Stimulated activated CD4-positive, alpha-beta T cell treated with anti-CD3 and anti-CD28 coated beads, Interleukin-15, amount 100 ng/mL, for 1 hour (primary cell): ENCODE measurements at places on chromosomes 1 and 21.

GRCh38 chr21:34009193-34009592 lies 64.2 kb upstream of the MRPS6 start:
- DNase-seq, result no peak

DNA sequence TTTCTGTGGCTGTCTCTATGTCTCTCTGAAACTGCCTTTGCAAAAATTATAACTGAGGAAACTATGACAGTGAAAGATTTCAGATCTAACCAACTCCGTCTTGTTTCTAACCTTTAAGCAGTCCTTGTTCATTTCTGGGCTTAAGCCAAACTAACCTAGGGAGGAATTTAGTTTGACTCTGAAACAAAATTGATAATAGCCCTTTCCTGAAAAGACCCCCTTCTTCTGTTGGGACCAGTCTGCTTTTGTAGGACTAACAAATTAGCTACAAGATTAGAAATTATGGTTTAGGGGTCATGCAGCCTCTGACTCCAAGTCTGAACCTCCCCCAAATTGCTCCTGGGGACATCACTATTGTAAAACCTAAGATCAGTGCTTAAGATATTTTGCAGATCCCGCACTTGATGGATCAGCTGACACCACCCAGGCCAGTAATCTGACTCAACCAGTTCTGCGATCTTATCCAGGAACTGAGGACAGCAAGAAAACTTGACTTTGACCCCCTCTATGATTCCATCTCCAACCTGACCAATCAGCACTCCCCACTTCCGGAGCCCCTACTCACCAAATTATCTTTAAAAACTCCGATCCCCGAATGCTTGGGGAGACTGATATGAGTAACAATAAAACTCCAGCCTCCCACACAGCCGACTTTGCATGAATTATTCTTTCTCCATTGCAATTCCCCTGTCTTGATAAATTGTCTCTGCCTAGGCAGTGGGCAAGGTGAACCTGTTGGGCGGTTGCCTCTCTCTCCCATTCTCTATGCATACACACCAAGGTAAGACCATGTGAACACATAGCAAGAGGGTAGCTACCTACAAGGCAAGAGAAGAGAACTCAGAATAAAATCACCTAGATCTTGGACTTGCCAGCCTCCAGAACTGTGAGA lies 11.1 kb upstream of the TRIM63 start:
- DNase-seq, result no peak

DNA sequence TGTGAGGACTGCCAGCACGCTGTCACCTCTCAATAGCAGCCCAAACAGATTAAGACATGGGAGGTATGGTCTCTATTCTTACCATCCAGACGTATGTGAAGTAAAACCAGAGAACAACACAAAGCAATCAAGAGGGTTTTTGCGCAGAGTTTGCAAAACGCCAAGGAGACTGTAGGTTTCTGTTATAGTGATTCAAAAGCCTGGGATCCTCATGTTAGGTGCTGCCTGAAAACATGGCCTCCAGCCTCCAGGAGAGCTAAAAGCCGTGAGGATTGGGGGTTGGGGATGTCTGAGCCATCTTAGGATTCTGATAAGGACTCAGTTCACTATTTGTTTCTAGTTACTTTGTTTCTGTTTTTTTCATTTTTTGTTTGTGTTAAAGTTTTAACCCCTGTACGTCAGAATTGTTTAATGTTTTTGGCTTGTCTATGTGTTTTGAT lies 4.2 kb upstream of the CCT8 start:
- DNase-seq, result no peak

- DNase-seq, result no peak
Observed at GRCh38 chr1:22793647-22794046, 83.0 kb downstream of the EPHB2 start.

GRCh38 chr1:7929637-7930036 lies 11.0 kb downstream of the TNFRSF9 start:
- DNase-seq, result no peak

- DNase-seq, result no peak
Observed at GRCh38 chr1:172322219-172323061, 98.0 kb upstream of the C1orf105 start.

DNA sequence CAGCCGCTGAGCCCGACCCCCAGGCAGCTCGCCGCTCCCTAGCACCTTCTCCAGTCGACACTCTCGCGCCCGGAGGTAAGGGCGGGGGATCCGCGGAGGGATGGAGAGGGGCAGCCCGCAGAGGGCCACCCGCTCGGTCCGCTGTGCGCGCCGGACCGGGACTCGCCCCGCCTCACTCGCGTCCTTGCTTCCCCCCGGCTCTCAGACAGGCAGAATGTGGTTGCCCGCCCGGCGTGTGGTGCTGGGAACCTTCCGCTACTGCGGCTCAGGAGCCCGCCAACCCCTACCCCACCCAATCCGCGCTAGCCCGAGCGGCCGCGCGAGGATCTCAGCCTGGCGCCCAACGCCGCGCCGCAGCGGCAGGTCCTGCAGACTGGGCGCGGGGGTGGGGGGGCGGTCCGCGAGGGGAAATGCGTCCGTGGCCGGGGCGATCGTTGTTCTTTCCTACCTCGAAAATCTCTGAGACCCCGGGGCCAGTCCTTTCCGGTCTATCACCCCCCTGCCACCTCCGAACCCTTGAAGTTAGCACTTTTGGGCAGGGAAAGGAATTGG lies 404 bp downstream of the LRRC8C start:
- DNase-seq, result peak; percentile 38

DNA sequence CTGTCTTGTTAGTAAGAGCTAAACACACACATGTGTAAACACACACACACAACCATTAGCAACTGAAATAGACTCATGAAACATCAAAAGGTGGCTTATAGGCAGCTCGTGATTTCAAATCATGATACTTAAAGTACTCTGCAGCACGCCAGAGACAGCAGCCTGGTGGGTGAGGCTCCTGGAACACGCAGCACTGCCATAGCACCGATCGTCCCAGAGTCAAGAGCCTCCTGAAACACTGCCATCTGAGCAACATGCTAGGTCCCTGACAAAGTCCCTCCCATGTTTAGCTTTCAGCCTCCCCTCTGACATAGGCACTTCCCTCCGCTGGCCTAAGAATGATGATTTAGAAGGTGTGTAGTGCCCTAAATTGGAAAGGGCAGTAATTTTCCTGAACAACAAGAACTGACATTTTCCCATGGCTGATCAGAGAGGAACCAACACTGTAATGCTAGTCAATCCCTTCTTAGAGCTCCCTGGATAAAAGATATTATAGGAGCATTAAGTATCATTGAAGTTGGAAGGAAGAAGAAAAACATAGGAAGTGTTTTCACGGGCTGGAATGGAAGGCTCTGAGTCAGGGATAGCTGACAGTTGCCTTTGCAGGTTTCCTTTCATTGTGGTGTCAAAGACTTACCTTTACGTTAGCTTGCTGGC lies 14.1 kb upstream of the DPT start:
- DNase-seq, result no peak

DNA sequence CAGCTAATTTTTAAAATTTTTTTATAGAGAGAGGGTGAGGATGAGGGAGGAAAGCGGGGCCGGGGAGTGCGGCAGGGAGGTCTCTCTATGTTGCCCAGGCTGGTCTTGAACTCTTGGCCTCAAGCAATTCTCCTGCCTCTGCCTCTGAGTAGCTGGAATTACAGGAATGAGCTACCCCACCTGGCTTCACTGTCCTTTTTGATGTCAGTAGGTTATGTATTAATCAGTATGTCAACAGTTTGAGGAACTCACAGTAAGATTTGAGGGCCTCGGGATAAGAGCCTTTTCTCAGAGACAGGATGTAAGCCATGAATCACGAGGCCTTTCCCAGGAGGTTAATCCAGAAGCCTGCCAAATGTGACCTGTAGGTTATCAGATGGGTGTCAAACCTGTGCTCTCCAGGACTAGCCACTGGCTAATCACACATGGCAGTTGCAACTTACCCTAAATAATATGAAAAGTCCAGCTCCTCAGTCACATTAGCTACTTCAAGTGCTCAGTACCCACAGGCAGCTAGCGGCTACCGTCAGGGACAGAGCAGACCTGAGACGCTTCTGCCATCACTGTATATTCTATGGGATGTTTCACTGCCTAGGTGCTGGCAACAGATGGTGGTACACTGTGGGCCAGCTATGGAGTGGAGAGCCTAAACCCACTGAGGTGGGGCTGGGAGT lies 33.1 kb downstream of the TRIM67 start:
- no peak for DNase-seq

DNA sequence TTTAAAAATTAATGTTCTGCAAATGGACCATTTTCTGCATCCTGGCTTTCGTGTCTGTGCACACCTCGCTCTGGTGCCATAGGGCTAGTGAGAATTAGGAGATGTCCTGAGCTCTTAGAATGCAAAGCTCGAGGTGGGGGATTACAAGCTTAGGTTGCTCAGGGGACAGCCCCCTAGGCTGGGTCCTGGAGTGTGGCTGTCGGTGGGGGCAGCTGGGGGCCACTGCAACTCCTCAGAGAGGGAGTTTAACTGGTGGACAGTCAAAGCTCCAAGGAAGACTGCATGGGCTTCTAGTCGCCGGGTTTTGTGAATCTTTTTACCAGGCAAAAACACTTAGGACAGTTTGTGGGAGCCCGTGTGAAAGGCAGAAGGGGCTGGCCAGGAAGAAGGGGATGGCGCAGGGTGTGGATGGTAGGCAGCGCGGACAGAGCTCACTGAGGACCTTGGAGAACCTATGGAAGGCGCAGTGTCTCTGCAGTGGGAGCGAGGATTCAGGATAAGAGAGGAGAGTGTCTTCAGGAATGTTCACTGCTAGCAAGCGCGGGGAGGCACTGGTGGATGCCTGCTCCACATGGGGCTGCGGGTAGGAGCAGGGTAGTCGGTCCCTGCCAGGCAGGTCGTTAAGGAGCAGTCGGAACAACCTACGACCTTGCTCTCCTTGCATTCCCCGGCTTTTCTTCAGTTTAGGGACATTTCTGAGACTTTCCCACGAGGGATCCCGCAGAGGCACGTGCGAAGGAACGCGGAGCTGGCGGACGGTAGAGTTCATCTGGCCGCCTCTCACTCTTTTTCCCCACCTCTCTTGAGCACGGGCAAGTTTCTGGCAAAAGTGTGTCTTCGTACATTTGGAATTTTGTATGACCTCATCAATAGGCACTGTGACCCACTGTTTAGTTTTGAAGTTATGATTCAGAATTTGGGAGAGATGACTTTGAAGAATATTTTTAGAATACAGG lies 12.9 kb upstream of the KCNE1 start:
- no peak for DNase-seq
